Activated naive CD8-positive, alpha-beta T cell treated with anti-CD3 and anti-CD28 coated beads, Interleukin-2, amount 50 U/mL, for 16 hours (primary cell): ENCODE measurements at places on chromosomes 6 and 20.

DNA sequence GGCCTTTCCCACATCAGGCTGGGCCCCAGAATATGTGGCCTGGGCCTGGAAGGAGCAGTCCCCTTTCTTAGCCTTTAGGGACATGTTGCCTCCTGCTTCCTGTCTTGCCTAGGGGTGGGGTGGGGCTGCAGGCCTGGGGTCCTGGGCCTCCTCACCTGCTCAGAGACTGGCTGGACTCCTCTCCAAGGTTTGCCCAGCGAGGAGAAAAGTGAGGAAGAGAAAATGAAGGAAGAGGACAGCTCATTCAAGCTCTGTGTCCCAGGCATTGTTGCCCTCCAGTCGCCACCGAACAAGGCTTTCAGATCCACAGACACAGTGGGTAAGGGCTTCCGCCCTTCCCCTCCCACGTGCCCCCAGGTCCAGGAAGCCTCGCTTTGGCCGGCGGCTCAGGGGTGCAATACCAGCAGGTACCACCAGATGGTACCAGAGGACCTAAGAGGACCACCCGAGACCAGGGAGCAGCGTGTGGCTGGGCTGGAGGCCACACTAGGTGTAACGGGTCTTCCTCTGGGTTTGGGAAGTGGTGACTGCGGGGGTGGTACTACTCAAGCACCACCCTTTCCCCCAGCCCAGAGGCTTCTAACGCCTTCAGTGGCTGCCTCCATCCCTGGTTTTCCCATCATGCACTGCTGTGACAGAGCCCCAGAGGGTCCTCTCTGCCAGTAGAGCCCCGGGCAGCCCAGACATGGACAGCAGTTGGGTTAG lies 5.5 kb upstream of the BAK1 start:
- peak; percentile 70 for DNase-seq

DNA sequence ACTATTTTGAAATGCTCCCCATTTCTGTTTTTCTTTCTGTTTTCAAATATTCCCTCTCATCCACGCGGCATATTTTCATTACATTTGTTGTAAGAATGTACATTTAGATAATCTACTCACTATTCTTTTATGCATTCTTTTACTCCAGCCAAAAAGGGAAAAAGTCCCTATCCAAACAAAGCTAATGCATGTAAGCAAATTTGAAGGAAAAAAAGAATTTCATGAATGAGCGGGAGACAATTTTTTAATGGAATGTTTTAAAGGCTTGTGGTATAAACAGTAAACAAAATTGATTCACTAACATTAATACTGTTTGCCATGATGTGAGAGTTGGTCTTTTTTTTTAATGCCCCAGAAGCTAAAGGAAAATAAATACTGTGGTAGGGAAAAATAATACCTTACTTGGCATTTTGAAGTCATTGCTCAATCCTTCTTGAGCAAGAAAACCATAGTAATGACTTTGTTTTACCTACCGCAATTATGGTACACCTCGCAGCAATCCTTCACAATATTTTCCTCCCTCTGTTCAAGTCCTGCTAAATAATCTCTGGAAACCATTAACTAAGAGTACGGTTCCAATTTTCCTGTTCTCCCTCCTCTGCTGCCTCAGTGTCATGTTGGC lies 79.0 kb downstream of the BACH2 start:
- DNase-seq = no peak

- no peak for DNase-seq
Measured at GRCh38 chr6:49607391-49607982, 29.2 kb downstream of the RHAG start.

GRCh38 chr20:61737812-61738443 lies 327.8 kb downstream of the TAF4 start:
- no peak for DNase-seq

DNA sequence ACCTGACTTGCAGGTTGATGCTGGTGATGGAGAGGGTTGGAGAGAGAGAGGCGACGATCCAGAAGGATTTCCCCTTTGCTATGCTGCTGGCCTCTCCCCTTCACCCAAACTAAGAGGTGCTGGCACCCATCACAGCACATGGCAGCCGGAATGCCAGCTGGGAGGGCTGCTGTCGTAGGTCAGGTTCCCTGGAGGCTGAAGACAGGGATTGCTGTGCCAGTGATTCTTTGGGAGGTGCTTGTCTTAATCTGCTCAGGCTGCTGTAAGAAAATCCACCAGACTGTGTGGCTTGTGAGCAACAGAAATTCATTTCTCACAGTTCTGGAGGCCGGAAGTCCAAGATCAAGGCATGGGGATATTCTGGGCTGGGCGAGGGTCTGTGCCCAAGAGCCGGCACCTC lies 4.4 kb upstream of the ARFGAP1 start:
- no peak for DNase-seq

DNA sequence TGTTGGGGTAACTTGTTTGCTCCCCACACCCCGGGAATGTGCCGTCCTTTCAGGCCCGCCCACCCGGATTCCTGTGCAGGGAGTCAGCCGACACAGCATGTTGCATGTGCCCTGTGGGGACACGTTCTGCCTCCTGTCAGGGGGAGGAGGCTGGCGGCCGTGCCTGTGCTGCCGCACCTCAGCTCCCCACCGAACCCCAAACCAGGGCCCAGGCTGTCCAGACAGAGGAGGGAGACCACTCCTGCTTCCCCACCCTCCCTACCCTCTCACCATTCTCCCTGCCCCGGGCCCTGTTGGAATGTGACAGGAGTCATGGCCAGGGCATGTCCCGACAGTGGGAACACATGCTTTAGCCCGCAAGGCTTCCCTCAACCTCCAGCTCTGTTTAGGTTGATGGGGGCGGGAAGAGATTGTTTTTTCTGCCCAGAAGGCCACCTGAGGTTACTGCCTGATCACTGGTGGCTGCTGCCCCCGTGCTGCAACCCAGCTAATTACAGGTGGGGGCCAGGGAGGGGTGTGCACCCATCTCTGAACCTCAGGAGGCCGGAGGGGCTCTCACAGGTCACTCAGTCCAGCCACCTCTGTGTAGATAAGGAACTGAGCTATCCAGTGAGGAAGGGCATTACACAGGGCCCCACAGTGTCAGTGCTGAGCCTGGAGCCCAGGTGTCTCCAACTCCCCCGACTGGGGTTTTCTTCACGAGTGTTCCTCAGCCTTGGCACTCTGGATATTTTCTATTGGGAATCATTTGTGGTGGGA lies 13.6 kb downstream of the LRRC73 start:
- no peak for DNase-seq

- no peak for DNase-seq
Measured at GRCh38 chr6:34964564-34964963, 75.5 kb downstream of the ANKS1A start.

DNA sequence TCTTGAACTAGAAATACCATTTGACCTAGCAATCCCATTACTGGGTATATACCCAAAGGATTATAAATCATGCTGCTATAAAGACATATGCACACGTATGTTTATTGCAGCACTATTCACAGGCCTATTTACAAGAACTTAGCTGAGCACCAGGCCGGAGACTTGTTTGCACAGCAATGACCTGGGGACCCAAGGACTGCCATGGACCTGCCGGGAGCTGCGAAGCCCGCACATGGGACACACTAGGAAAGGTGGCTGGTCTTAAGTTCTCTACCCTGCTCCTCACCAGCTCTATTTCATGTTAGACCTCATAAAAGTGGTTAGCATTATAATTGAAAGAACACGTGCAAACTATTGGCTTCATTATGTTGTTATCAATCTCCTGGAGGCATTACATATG lies 70.4 kb upstream of the CST7 start:
- DNase-seq = no peak

GRCh38 chr20:43667341-43668132 lies 623 bp downstream of the MYBL2 start:
- no peak for DNase-seq

DNA sequence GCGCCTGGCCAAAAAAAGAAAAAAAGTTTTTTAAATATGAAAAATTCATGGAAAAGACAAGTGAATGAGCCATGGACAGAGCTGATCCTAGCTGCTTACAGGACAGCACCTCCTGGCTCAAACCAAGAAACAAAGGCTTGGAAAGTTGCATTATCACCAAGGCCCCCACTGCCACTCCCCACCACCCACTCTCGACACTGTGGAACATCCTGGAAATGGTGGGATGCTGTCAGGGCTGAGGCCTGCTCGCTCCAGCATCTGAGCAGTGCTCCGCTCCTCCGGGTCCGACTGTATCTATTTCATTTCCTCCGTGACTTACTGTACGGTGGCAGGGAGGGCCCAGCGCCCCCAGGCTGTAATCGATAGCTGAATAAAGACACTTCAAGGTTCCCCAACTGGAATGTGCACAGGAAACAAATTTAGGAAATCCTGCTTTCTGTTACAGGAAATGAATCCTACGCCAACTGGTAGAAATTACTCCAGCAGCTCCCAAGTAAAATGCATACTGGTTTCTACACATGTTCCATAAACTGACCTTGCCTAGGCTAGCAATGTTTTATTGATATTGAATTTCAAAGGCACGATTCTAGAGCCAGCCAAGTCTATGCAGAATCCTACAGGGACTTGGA lies 109.5 kb upstream of the NFATC2 start:
- DNase-seq = no peak

DNA sequence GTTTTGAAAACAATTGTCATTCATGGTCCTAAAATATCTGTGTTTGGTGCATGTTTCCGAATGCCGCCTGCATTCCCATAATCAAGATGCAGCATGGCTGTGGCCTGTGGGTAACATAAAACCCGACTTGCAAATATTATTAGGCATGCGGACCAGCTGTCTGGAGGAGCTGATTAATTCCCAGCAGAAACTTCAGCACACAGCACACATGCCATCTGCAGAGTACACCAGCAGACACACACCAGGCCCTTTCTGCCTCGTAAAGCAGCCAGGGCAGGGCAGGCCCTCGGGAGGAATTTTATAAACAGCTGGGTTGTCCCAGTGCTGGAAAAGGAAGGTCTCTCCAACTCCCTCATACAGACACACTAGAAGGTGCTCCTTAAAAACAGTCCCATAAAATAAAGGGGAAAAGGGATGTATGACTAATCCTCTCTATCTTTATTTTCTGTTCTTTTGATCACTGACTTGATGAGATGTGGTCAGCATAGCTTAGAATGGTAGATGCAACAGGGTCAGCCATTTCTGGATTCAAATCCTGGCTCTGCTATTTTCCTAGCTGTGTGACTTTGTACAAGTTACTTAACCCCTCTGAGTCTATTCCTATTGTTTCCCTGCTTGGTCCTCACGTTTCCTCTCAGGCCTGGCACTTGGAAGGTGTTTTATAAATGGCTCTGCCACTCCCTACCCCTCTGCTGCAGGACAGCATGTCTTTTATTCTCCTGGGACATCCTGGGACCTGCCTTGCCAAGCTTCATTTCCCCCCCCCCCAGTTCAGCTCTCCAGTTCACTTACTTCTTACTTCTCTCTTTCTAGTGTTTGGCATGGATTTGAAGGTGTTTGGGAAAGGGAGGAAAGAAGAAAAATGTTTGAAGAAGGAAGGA lies 85.9 kb upstream of the TRAF3IP2 start:
- no peak for DNase-seq

DNA sequence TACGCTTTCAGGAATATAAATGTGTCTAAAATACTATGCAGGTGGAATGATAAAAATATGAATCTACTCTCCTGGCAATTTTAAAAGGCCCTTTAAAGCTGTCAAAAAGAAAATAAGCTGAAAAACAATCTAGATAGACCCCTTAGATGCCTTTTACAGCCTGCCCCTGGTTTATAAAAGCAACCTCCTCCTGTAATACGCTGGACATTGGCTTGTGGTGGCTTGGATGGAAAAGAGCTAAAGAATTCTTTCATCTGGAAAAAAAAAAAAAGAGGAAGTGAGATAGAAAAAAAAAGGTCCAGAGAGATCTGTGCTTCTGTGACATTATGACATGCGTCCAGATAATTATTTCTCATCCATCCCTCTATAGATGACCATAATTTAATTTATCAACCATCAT lies 115.9 kb upstream of the NRSN1 start:
- DNase-seq = no peak

- DNase-seq = no peak
Measured at GRCh38 chr6:169256061-169256460, 2.4 kb upstream of the THBS2 start.

DNA sequence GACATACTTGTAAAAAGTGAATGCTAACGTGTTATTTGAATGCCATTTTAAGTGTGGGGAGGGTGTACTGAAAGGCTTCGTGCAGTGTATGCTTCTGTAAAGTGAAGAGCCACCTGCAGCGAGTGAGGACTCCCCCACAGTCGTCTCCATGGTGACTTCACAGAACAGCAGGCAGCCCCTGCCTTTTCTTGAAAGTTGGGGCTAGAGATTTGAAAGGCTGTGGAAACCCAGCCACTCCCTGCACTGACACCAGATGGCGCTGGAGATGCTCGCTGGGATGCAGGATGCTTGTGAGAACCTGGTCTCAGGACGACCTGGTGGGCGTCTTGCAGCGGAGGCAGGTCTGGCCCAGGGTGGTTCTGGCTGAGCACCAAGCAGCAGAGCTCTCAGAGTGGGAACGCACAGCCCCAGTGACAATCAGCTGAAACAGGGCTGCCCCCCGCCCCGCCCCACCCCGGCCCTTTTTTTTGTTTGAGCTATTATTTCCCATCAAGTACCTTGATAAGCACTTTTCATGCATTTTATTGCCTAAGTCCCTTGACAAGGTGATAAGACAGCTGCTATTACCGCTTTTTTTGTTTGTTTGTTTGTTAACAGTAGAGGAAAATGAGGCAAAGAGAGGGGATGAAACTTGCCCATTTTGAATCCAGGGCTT lies 150.3 kb downstream of the SYCP2 start:
- no peak for DNase-seq

DNA sequence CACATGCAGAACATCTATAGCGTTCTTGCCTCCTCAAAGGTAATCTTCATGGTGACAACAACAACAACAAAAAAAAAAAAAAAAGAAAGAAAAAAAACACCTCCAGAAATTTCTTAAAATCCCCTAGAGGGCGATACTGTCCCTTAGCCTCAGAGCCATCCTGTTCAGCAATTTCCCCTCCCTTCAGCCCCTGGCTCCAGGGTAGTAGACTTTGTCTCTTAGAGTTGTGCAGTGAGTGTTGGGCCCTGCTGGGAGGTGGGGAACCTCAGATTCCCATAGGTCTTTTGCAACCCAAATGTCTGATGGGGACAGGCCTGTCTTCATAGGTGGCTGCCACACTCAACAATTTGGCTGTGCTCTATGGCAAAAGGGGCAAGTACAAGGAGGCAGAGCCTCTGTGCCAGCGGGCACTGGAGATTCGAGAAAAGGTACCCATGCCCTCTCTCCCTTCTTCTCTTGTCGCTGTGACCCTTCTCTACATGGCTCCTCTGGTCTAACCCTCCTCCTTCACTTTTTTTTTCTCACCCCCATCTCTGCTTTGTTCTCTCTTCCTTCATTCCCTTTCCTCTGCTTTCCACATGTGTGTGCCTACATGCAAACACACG lies 6.0 kb upstream of the PTK7 start:
- no peak for DNase-seq

GRCh38 chr20:24938498-24938897 lies 10.6 kb upstream of the CST7 start:
- no peak for DNase-seq

DNA sequence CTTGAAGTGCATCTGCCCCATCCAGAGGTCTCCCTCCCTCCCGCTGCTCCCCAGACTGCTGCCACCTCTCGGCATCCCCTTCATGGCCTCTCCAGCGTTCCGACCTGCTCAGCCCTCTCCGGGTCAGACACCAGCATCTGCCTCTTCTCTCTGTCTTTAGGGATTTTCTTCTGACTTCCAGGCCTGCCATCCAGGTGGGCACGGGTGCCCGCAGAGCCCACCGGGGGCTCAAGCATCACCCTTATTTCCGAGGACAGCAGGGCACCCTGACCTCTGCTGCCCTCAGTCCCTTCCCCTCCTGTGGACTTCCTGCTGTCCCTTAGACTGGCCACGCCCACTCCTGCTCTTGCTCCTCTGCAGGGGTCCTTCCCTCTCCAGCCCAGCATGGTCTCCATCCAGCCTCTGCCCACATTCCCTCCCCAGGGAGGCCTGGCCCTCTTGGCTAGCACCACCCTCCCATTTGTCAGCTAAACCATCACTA lies 3.3 kb downstream of the NPEPL1 start:
- no peak for DNase-seq

GRCh38 chr6:53301801-53302537 lies 46.8 kb downstream of the ELOVL5 start:
- DNase-seq = no peak
